Pancreas (tissue), 10 donors: ENCODE measurements at places on chromosomes 11 and 22. TPM values are rescaled to one million over a fixed set of nuclear protein-coding genes. Genes with fewer than 3 reads are reported as not detected.

Gene PLXNB2
- total RNA-seq = 116 TPM

Gene NNMT
- total RNA-seq = 7.9 TPM

Gene MOGAT2
- 0.09 TPM for total RNA-seq

Gene NXPE2
- total RNA-seq = not detected

GRCh38 chr11:69297787-69298266 is 3.9 kb downstream of the MYEOV start:
- peak overlapping the region; percentile 87 for H3K27ac ChIP-seq
- H3K4me3 ChIP-seq = no peak overlapping the region
- no peaks in the 10 kb centered on the region for H3K4me1 ChIP-seq
- no peaks in the 10 kb centered on the region for H3K36me3 ChIP-seq
- no peak for DNase-seq
- no peaks in the 10 kb centered on the region for H3K27me3 ChIP-seq

DNA sequence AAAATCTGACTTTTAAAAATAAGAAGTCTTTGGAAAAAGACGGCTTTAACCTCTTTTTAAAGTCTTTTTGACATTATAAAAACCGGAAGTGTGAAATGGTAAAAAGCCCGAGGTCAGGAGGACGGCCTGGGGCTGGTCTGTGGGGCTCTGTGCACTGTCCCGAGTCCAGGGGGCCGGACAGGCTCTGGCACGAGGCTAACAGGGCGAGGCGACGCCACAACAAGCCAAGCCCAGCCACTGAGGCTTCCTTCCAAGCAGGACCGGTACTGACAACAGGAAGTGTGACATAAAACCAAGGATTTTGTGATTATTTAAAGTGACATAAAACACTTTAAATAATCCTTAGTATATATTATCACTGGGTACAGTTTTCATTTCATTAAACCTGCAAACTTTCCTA is 39.2 kb downstream of the BRD1 start:
- H3K4me3 ChIP-seq = no peak overlapping the region
- no peaks in the 10 kb centered on the region for H3K4me1 ChIP-seq
- H3K36me3 ChIP-seq = peaks cover 50% of the 10 kb centered on the region
- H3K27ac ChIP-seq = no peak overlapping the region
